ENCODE measurements at places on chromosomes 16 and 17.

GRCh38 chr16:11015076-11015475 is 70.7 kb downstream of the CLEC16A start:
- no peak for DNase-seq

- peak; percentile 41 for DNase-seq
Measured at GRCh38 chr16:19432429-19432828, 14.7 kb downstream of the TMC5 start.

DNA sequence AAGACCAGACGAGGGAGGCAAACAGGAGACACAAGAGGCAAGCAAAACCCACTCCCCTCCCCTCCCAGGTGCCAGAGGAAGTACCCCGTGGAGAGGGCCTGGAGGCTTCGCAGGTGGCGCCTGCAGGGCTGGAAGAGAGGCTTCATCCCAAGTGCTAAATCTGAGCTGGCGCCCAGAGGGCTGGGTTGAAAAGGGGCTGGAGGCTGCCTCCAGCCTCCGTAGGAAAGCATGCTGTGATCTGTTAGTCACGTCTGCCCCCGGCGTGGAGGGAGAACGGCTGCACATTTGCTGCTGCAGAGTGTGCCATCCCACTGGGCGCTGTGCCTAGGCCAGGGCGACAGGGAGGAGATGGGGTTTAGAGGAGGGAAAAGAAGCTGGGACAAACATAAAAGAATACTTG is 16.9 kb downstream of the RPH3AL start:
- peak; percentile 68 for DNase-seq

- no peak for DNase-seq
Measured at GRCh38 chr16:29852654-29853053, 10.4 kb downstream of the CDIPT start.

- no peak for DNase-seq
Measured at GRCh38 chr17:69528035-69528434, 113.5 kb downstream of the MAP2K6 start.

GRCh38 chr16:57025941-57026777 is 36.8 kb downstream of the NLRC5 start:
- DNase-seq: no peak

- no peak for DNase-seq
Measured at GRCh38 chr17:40531051-40531991, 29.9 kb upstream of the TNS4 start.

DNA sequence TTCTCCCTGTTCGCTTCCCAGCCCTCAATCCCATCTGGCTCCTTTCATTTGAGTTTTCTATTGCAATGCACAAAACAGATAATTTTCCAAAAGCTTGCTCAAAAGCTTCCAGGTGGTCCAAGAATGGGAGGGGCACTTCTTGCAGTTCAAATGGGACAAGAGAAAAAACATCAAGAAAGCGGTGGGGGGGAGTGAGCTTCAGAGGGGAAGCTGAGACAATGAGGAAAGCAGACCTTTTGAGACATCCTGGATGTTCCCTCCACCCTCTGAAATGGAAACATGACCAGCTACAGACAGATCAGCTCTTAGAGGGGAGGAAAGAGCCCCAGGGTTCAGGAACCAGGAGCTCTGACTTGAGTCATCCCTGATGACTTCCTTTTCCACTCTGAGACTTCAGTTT is 368.2 kb downstream of the SLC39A11 start:
- DNase-seq: no peak

DNA sequence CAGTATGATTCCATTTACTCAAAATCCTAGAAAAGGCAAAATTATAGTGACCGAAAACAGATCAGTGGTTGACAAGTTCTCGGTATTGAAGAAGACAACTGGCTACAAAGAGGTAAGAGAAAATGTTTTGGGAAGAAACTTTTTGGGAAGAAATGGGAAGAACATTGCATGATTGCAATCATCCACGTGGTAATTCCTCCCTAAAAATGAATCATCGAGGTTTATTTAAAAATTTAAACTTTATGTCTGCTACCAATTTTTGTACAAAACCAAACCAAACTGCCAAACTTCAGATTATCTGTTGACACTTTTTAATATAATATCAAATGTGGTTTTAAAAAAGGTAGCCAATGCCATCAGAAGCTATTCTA is 8.1 kb downstream of the SMURF2 start:
- no peak for DNase-seq

DNA sequence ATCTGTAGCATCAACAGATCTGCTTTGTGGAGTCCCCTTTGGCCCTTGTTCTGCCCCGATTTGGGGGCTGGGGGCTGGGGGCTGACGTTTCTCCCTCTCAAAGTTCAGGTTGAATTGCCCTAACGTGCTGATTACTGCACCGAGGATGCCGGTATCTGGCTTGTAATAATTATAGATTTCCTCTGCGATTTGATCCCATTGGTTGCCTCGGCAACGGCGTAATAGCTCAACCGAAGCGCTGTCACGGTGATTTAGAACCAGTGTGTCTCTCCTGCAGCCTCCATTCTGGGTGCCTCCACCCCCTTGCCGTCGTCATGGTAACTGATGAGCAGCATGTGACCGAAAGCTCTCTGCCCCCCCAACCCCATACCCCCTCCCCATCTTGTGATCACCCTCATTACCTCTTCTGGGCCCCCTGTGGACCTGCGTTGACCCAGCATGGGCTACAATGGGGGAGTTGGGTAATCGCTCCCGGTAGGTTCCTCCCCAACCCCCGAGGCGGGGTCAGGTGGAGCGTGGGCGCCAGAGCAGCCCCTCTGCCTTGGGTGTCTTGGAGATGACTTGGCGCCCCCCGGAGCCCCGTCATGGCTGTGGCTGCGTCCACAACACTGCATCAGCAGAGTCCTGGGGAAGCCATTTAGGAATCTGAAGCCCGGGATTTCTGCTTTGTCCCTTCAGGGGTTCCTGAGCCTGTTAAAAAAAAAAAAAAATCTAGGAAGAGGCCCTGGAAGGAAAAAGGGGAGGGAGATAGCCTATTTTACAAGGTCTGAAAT is 38.4 kb downstream of the ABAT start:
- peak; percentile 59 for DNase-seq

DNA sequence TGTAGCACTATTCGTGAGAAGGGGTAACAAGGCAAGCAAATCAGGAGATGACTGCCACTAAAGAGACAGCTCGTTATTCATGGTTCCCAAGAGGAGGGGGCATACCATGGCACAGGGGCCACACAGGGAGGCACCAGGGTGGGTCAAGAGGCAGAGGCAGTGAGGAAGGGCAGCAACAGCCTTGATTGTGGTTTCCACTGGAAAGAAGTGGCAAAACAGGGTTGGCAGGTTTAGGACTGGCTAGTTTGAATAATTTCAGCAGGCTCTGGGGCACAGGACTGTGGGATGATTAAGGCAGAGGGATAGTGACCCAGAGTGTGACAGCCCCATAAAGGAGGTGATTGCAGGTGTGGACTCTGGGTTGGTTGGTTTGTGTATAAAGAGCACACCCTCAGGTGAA is 188.9 kb downstream of the CBLN1 start:
- DNase-seq: no peak

DNA sequence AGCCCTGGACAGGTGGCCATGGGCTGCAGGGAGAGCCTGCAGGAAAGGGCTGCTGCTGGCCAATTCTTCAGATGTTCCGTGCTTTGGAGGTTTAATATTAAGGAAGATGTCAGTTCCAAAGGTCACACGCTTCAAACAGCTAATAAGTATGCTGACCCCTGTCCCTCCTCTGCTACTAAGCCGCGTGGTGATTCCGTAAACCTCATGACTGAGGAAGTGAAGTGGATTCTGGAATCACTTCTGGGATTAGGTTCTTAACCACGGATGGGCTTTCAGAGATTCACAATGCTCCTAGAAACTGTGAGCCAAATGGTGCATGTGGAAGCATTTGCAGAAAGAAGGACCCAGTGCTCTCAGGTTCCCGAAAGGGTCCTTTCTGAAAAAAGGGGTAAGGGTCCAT is 28.5 kb upstream of the ERN1 start:
- DNase-seq: no peak

GRCh38 chr17:60665602-60666001 is 12.0 kb upstream of the BCAS3 start:
- no peak for DNase-seq

- DNase-seq: no peak
Measured at GRCh38 chr17:77957235-77957856, 1.2 kb upstream of the TNRC6C start.

- DNase-seq: no peak
Measured at GRCh38 chr16:58021661-58022551, 3.6 kb upstream of the MMP15 start.

DNA sequence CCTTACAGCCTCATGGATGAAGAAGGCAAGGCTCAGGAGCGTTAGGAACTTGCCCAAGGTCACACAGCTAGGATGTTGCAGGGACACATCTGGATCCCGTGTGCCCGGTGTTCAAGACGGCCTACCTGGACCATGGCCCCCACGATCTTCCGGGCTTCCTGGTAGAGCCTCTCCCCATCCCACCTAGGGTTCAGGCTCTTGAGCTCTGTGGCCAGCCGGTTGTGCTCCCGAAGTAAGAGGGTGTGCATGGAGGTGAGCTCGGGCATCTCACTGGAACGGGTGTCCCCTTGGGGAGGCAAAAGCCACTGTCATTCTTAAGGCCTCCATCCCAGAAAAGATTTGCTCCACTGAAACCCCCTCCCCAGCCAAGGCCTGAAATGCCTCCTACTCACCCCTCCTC is 5.3 kb downstream of the MPO start:
- no peak for DNase-seq

DNA sequence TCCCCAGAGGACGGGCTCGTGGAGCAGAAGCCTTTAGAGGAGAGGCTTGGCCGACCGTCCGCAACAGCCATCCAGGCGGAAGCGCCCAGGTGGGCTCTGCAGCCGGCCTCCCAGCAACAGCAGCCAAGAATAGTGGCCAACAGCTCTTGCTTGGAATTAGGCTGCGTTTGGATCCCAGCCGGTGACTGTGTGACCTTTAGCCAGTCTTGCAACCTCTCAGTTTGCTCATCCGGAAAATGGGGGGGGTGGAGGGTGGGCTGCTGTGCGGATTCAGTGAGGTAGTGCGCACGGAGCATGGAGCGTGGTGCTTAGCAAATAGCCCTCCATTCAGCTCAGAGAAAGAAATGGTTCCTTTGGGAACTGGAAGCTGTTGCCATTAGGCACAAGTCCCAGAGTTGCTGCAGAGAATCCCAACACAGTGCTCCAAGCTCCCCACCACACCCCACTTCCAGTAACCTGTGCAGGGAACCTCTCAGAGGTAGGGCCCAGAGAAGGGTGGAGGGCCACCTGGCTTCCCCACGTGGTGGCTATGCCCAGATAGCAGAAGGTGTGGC is 46.7 kb downstream of the RTN4RL1 start:
- no peak for DNase-seq

GRCh38 chr17:29169806-29170591 is 10.2 kb downstream of the MYO18A start:
- DNase-seq: no peak

- DNase-seq: no peak
Measured at GRCh38 chr17:65047941-65048340, 8.6 kb downstream of the GNA13 start.

DNA sequence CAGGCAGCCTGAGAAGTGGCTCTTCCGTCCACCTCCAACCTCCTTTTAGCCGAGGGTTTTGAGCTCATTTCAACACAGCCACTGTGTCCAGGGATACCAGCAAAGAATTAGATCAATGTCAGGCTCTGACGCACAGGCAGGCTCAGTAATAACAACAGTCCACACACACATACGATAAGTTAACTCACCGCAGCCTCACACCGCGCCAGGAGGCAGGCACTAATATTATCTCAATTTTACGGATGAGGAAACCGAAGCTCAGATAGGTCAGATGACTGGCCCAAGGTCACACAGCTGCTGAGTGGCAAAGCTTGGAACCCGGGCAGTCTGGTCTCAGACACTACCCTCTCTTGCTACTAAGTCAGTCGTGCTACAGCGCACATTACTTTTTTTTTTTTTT is 22.9 kb downstream of the ABR start:
- no peak for DNase-seq

GRCh38 chr16:66521252-66521713 is 28.6 kb downstream of the TK2 start:
- DNase-seq: no peak

- no peak for DNase-seq
Measured at GRCh38 chr17:37294888-37295287, 80.9 kb upstream of the C17orf78 start.

DNA sequence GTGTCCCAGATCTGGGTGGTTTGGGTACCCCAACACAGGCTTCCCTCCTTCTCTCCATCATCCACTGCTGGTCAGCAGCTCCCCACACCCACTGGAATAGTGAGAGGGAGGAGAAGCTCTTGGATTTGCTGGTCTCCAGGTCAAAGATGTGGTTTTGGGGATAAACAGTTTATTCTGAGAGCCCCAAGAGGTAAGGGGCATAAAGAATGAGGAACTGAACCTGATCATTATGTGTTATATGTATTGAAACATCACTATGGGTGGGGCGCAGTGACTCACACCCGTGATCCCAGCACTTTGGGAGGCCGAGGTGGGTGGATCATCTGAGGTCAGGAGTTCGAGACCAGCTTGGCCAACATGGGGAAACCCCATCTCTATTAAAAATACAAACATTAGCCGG is 3.9 kb downstream of the DPEP2 start:
- no peak for DNase-seq

DNA sequence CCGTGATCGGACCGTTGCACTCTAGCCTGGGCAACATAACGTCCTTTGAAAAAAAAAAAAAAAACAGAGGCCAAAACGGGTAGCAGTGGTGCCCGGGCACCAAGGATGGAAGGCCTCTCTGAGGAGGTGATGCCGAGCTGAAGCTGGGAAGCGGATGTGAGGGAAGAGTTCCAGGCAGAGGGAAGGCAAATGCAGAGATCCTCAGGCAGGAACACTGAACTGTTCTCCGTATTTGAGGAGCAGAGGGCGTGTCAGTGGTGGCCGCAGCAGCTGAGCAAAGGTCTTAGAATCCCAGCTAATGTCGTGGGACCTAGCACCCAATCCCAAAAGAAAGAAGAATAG is 656 bp upstream of the KCTD13 start:
- DNase-seq: peak; percentile 44

DNA sequence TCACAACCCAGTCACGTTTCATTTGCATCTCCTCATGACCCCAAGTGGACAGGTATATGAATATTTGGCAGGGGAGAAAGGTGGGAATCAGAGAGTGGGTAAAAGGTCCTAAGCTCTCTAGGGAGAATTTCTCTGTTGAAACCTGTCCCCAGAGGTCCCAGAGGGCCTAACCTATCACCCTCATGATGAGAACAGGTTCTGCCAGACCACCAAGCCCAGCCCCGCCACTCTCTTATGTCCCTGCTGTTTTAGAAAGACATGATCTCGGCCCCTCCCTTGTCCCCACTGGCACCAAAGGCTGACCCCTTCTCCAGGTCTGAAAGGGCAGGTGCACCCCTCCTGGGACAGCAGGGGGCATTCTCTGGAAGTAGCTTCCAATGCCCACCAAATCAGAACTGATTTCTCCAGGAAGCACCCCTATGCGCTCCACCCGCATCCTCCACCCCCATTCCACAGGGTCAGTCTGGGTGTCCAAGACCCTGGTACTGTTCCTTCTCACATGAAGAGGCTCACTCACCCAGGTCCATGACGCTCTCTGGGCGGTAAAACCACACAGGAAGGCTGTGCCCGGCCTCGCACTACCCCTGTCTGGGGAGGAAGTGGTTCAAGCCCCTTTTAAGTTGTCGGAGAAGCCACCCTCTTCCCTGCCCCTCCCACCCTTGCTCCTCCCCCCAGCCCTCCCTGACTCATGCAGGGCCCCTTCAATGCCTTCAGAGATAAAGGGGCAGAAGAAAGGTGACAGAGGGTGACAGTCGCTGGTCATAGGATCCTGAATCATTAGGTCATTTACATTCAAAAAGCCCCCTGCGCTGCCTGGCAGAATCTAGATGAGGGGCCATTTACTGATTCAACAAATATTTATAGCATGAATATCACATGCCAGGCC is at the start of gene CCR7:
Gene CCR7 (minus strand): TSS at position 590 of the 886 bp plus-strand sequence. CDS start 63 bp downstream, at position 527.
- peak; percentile 14 for DNase-seq

- DNase-seq: no peak
Measured at GRCh38 chr16:11972128-11972527, 4.4 kb upstream of the SNX29 start.

Measured in iPS-NIHi11 (cell line).